NCI-H1417 (cell line): ENCODE measurements at places on chromosomes 2 and 18.

- no peak for DNase-seq
These were observed 41.0 kb downstream of the PTPRM start for GRCh38 chr18:7608174-7608550.

DNA sequence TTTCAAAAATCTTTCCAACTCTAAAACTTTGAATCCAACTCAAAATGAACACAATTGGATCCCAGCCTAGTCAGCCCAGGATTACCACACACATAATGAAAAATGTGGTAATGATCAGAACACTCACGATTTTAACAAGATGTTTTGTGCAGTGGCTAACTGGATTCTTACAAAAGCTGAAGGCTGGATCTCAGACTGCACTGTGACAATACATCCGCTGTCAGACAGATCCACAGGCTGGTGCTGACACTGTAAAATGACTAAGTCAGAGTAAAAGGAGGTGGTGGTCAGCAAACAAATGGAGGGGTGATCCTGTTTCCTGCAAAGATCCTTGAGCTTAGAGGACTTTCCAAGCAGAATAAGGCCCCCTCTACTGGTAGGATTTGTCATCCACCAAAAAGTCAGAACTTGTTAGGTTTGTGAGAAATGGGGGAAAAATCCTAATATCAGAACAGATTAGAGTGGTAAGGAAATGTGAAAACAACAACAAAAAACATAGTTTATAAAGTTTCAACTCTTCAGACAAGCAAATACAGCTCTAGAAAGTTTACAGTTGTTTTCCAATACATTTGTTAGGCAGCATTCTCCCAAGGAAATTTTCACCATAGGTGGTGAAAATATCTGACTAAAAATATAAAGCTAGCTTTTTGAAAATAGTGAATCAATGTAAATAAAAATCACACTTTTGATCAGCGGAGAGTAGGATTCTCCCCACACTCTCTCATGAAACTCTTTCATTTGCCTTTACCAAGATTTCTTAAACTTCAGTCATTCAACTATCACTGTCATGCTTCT lies 211.9 kb downstream of the AGPS start:
- DNase-seq, result peak; percentile 8

- DNase-seq, result no peak
These were observed 285.2 kb downstream of the MYCN start for GRCh38 chr2:16225545-16225944.

GRCh38 chr2:233081731-233082221 lies 21.6 kb downstream of the INPP5D start:
- DNase-seq, result no peak

DNA sequence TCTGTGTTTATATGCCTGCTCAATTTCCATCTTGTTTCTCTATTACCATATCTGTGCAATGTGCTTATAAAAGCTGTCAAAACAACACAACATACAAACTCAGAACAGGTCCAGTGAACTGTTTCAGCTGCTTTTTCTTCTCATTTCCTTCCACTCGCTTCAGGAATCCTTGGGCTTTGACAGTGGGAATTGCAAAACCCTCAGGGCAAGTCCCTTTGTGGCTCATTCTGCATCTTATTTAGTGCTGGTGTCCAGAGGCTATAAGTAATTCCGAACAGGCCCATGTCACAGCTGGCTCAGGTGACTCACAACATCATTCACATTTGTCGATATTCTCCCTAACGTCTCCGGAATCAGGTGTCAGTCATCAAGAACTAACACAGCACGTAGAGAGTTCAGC lies 309.9 kb upstream of the ZNF521 start:
- no peak for DNase-seq

GRCh38 chr18:54742659-54743604 lies 85.3 kb upstream of the RAB27B start:
- DNase-seq, result no peak

DNA sequence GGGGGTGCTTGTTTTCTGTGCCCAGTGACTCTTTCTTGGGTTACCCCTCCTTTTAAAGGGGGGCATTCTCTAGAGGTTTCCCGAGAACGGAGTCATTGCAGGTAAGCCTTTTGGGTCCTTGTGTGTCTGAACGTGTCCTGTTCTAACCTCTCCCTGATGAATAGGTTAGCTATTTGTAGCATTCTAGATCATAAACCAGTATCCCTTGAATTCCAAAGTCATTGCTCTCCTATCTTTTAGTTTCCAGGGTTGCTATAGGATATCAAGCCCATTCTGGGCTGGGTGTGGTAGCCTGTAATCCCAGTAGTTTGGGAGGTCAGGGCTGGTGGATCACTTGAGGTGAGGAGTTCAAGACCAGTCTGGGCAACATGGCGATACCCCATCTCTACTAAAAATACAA lies 65.9 kb upstream of the YWHAQ start:
- no peak for DNase-seq

- no peak for DNase-seq
These were observed 116.0 kb downstream of the ABCA12 start for GRCh38 chr2:215022418-215022817.

DNA sequence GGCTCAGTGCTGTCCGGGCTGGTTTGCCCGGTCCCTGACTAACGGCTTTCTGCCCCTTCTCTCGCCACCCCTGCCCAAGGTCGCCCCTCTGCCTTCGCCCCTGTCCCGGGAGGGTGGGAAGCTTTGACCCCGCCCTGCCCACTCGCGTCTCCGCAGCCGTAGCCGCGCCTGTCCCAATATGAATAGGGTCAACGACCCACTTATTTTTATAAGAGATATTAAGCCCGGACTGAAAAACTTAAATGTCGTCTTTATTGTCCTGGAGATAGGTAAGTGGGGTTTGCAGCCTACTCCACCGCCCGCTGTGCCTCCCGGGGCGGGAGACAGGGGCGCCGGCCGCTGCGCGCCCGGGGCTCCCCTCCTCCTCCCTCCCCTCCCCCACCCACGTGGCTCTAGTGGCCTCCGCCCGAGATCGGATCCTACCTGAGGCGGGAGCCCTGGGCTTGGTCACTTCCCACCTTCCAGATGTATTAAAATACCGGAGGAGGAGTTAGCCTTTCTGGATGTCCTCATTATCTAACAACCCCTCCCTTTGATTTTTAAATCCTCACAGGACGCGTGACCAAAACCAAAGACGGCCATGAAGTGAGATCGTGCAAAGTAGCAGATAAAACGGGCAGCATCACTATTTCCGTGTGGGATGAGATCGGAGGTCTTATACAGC lies 633 bp downstream of the NABP1 start:
- peak; percentile 56 for DNase-seq

- DNase-seq, result peak; percentile 55
These were observed 796.7 kb upstream of the CELF4 start for GRCh38 chr18:38362286-38362792.

GRCh38 chr2:46076251-46076650 lies 221.0 kb upstream of the EPAS1 start:
- no peak for DNase-seq

DNA sequence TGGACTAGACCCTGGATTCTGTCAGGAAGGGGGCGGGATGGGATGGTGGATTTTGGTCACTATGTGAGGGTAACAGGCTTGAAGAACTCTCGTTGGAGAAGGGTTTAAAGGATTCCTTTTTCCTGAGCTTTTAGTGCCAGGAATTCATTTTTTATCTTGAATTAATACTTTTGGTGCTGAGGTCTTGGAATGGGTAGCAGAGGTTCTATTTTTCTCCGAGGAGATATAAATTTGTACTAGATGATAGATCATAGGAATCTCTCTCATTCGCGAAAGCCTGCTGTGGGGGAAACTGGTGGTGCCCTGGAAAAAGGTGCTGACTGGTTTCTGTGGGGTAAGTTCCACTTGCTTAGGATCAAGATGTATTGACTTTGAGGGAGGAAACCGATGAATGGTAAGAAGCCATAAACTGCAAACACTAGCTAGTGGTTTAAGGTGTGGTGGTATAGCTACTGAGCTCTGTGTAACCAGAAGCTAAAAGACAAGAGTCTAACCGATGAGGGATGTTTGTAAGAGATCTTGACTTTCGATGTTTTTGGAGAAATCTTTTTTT lies 706 bp downstream of the AGPS start:
- peak; percentile 39 for DNase-seq

- DNase-seq, result no peak
These were observed 1845.6 kb upstream of the PIK3C3 start for GRCh38 chr18:40109252-40110049.

GRCh38 chr18:74945774-74946545 lies 263.0 kb downstream of the PTGR3 start:
- no peak for DNase-seq

GRCh38 chr2:171319164-171319810 lies 114.5 kb downstream of the METTL8 start:
- DNase-seq, result no peak

- DNase-seq, result no peak
These were observed 153.7 kb upstream of the SERTAD2 start for GRCh38 chr2:64807417-64807816.

DNA sequence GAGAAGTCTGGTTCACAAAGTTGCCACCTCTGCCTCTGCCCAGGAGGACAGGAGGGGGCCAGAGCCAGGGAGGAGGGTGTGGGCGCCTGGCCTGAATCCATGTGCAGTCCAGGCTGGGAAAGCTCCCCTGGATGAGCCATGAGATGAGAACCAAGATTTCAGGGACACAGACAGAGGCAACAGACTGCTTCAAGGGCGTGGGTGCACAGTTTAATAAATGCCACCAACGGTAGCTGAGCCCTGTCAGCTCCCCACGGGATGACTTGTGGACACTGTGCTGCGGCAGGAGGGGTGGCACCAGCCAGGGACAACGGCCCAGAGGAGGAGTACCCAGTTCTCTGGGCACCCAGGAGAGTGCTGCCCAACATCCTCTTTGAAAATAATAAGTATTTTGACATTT lies 15.2 kb downstream of the CAPG start:
- no peak for DNase-seq

- no peak for DNase-seq
These were observed 83.2 kb downstream of the COMMD1 start for GRCh38 chr2:61988462-61989366.

GRCh38 chr2:121816797-121817196 lies 61.3 kb downstream of the TSN start:
- DNase-seq, result no peak

DNA sequence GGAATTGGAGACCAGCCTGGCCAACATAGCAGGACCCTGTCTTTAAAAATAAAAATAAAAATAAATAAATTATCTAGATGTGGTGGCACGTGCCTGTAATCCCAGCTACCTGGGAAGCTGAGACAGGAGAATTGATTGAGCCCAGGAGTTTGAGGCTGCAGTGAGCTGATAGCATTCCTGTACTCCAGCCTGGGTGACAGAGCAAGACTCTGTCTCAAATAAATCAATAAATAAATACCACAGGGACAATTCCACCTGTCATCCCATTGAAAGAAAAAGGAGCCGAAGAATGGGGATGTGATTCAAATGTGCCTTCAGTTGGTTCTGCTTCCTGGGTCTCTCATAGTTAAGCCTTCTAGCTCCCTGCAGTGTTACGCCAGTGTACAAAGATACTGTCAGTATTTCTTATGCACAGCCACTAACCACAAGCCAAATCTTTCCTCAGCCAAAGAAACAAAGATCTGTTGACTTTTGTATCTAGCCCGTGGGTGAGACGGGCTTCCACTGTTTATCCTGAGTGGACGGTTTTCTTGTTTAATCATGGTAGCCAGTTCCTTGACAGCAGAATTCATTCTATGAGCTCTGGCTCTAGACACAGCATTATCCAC lies 12.6 kb downstream of the LGALSL start:
- DNase-seq, result no peak

DNA sequence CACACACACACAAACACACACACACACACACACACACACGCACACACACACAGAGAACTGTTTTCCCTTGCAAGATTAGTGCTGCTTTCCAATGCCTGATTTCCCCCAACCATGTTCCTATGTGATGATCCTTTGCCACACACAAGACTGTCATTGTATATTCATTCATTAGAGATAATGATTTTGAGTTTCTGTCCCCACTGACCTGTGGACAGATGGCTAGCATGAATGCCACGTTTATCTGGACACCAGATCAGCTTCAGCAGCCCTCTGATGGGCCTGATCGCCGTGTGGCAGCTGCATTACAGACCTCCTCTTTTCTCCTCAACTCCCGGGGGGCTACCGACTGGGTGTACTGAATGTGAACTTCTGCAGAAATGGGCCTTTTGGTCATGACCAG lies 353.0 kb downstream of the MYCN start:
- DNase-seq, result no peak

- DNase-seq, result no peak
These were observed 19.8 kb downstream of the PROC start for GRCh38 chr2:127437781-127438726.

- no peak for DNase-seq
These were observed 34.5 kb downstream of the KCNE4 start for GRCh38 chr2:223086370-223086981.

DNA sequence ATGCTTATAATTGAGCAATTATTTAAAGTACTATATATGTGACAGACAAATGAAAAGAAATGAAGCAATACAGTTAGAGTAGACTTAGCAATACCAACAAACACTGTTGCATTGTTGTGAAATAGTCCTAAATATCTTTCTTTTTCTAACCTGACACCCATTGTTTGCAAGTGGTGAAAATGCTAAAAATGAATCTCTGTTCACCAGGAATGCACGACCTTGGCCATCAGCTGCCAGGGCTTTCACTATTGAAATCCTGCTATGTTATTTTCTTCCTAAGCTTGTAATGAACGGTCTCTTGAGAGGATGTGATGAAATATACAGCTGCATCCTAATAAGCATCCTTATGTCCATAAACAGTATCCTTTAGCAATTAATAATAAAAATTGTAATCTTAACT lies 136.2 kb upstream of the MGAT5 start:
- DNase-seq, result no peak

- DNase-seq, result no peak
These were observed 5.6 kb upstream of the ATOH8 start for GRCh38 chr2:85748039-85748734.
